IMR-90 (cell line): ENCODE measurements at places on chromosomes 1 and 21. TPM values are rescaled to one million over a fixed set of nuclear protein-coding genes. Genes with fewer than 3 reads are reported as not detected.

OR2L2 gene
- total RNA-seq, result not detected in 2 replicates

GPR25 gene
- not detected in 2 replicates for total RNA-seq

TNFRSF9 gene
- 0.56 and 0.72 TPM in 2 replicates for total RNA-seq

EDN2 gene
- not detected in 2 replicates for total RNA-seq

SIM2 gene
- total RNA-seq, result 1.9 and 2.2 TPM in 2 replicates

CRYAA gene
- total RNA-seq, result not detected in 2 replicates

CYP4A22 gene
- total RNA-seq, result not detected in 2 replicates

OVAAL gene
- not detected in 2 replicates for total RNA-seq

TSPEAR gene
- not detected in 2 replicates for total RNA-seq

TCHHL1 gene
- not detected in 2 replicates for total RNA-seq

FCAMR gene
- total RNA-seq, result not detected in 2 replicates

FMO5 gene
- total RNA-seq, result 0.36 and 0.83 TPM in 2 replicates

TTC22 gene
- not detected in 2 replicates for total RNA-seq

EPRS1 gene
- 159 and 206 TPM in 2 replicates for total RNA-seq

ZYG11A gene
- total RNA-seq, result 1.9 and 2.0 TPM in 2 replicates

C1orf210 gene
- total RNA-seq, result not detected in 2 replicates

MIXL1 gene
- total RNA-seq, result not detected in 2 replicates

TRIM67 gene
- not detected in 2 replicates for total RNA-seq

TRIM58 gene
- total RNA-seq, result 0.54 and 1.1 TPM in 2 replicates

TMPRSS3 gene
- total RNA-seq, result not detected in 2 replicates

NUDT4B gene
- 19.9 and 28.6 TPM in 2 replicates for total RNA-seq

LCK gene
- total RNA-seq, result not detected in 2 replicates

PGLYRP4 gene
- total RNA-seq, result not detected in 2 replicates

PEAR1 gene
- 2.0 and 2.8 TPM in 2 replicates for total RNA-seq

LINGO4 gene
- total RNA-seq, result not detected in 2 replicates

WDR3 gene
- total RNA-seq, result 74.7 and 88.5 TPM in 2 replicates

KCNJ9 gene
- total RNA-seq, result not detected in 2 replicates

FMO4 gene
- 0.36 and 0.56 TPM in 2 replicates for total RNA-seq

MYOM3 gene
- total RNA-seq, result not detected in 2 replicates

C1orf50 gene
- total RNA-seq, result 2.0 and 3.9 TPM in 2 replicates

C1orf185 gene
- not detected in 2 replicates for total RNA-seq

CCDC185 gene
- total RNA-seq, result not detected in 2 replicates
